ENCODE measurements at places on chromosomes 11 and 22. TPM values are rescaled to one million over a fixed set of nuclear protein-coding genes. Genes with fewer than 3 reads are reported as not detected.

Gene FAM118A
- 47.0 TPM for total RNA-seq

Gene OR2AG2
- under 0.01 TPM for total RNA-seq

Gene TRIM51
- not detected for total RNA-seq

Gene GAL
- total RNA-seq = 0.39 TPM

Gene PATE4
- total RNA-seq = not detected

Gene MS4A7
- not detected for total RNA-seq

Gene PRR5L
- total RNA-seq = 2.9 TPM

Gene PNPLA2
- 29.8 TPM for total RNA-seq

Gene TCF20
- 39.1 TPM for total RNA-seq

Gene OR5AK2
- total RNA-seq = not detected

Gene SPDYC
- total RNA-seq = not detected

Data from subcutaneous preadipocyte (primary cell).